Activated CD4-positive, alpha-beta memory T cell treated with anti-CD3 and anti-CD28 coated beads for 36 hours (primary cell): ENCODE measurements at places on chromosomes 3 and 15.

DNA sequence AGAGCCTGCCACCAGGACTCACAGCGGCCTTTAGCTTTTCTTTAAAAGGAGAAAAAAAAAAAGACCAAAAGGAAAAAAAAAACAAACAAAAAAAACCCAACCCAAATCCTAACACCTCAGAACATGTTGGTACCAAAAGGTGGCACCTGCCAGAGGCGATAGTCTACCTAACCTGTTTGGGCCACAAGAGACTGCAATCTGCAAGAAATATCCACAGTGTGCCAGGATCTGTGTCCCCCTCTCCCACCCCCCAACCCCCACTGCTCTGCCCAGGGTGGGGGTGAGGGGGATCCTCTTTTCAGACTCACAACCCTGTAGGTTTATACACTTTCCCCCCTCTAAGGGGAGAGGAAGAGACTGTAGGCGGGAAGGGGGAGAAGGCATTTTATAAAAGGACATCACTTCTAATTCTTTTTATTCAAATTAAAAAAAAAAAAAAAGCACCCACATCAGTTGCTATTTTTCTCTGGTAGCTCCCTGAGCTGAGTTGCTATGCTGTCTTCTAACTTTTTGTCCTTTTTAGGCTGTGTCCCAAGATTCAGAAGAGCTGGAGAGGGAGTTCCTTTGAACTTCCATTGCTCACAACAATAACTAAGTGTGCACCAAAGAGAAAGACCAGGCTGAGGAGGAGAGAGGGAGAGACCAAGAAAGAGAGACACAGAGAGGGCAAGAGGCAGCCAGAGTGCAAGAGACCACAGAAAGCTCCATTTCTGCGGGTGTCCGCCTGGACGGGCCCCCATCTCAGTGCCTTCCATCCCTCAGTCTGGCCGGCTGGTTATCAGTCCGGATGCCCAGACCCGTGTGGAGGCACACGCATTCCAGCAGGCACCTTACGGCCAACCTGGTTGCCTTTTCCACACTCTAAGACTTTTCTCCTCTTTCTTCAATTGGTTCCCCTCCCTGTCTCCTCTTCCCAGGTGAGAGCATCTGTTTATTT is 48.9 kb downstream of the TLE3 start:
- H3K4me3 ChIP-seq: no peak overlapping the region
- no peak overlapping the region for H3K27ac ChIP-seq
- no peak for DNase-seq
- peaks cover 40% of the 10 kb centered on the region for H3K36me3 ChIP-seq
- H3K4me1 ChIP-seq: no peaks in the 10 kb centered on the region

DNA sequence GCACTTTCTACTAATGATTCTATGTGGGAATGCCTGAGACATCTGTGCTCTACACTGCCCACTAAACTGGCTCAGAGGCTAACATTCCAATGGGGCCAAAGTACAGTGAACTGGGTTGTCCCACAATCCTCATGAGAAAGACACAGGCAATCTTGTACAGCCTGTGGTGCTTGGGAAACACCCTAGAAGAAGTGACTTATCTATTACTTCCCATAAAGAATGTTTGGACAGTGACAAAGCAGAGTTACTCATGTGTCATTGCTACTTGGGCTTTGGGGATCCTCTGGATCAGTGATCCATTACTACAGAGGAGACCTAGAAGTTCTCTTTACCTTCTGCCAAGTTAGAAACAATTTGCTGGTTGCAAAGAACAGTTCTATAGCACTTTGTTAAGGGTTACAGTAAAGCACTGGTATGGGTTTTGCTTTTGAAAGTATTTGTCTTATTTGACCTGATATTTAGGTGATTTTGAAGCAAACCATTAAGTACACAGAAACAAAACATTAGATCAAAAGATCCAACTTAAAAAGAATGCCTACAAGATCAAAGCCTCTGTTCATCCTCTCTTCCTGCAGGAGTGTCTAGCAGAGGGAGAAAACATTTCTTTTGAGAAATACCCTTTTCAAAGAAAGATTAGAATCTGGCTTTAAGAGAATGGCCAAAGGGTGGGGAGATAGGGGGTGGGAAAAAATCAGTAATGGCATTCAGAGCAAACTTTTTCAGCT is 75.8 kb downstream of the CTNNB1 start:
- no peak for DNase-seq
- no peak overlapping the region for H3K4me3 ChIP-seq
- H3K27ac ChIP-seq: no peak overlapping the region
- H3K4me1 ChIP-seq: peaks cover 2% of the 10 kb centered on the region
- H3K27me3 ChIP-seq: no peaks in the 10 kb centered on the region

- no peaks in the 10 kb centered on the region for H3K36me3 ChIP-seq
- H3K27ac ChIP-seq: no peak overlapping the region
These were observed 8.7 kb downstream of the MNS1 start for GRCh38 chr15:56456229-56456628.

DNA sequence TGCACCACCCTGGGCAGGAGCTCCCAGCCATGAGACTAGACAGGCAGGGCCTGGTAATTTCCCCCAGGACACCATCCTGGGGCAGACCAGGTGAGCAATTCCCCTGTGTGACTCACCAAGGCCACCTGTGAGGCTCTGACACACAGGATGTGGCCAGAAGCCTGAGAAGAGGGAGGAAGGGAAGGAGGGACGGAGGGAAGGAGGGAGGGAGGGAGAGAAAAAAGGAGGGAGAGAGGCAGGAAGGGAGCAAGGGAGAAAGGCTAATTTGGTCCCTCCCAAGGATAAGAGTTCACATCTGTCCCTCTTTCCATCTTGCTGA is 25.9 kb downstream of the WNT7A start:
- no peak overlapping the region for H3K27ac ChIP-seq
- H3K4me3 ChIP-seq: no peak overlapping the region
- no peaks in the 10 kb centered on the region for H3K27me3 ChIP-seq
- DNase-seq: peak; percentile 40

GRCh38 chr3:105715372-105715771 is 153.4 kb downstream of the CBLB start:
- no peak for DNase-seq
- no peaks in the 10 kb centered on the region for H3K27me3 ChIP-seq
- H3K27ac ChIP-seq: no peak overlapping the region
- peaks cover 55% of the 10 kb centered on the region for H3K36me3 ChIP-seq
- H3K4me3 ChIP-seq: no peak overlapping the region
- H3K4me1 ChIP-seq: peaks cover 8% of the 10 kb centered on the region

- no peak for DNase-seq
- peaks cover under 1% of the 10 kb centered on the region for H3K4me1 ChIP-seq
- no peak overlapping the region for H3K4me3 ChIP-seq
- H3K27me3 ChIP-seq: peaks cover 10% of the 10 kb centered on the region
- no peak overlapping the region for H3K27ac ChIP-seq
These were observed 120.1 kb upstream of the PRICKLE2 start for GRCh38 chr3:64345371-64345770.

DNA sequence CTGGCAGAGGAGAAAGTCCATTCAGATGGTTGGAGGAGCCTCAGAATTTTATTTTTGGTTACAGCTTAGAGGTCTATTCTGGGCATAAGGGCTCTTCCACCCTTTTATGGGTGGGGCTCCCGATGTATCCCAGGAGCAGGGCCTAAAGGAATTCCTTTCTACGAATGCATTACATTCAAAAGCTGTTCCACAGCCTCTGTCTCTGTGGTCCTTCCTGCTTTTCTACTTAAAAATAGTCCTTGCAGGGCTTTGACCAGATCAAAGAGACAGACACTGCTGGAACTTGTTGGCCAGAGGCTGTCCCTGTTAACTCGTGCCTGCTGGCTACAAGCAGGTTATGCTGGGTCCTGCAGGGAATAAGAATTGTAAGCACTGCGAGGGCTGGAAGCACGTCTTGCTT is 14.4 kb upstream of the NOX5 start:
- no peaks in the 10 kb centered on the region for H3K36me3 ChIP-seq
- H3K27me3 ChIP-seq: peaks cover 5% of the 10 kb centered on the region
- no peak overlapping the region for H3K4me3 ChIP-seq
- DNase-seq: no peak
- H3K27ac ChIP-seq: no peak overlapping the region
- H3K4me1 ChIP-seq: no peaks in the 10 kb centered on the region

DNA sequence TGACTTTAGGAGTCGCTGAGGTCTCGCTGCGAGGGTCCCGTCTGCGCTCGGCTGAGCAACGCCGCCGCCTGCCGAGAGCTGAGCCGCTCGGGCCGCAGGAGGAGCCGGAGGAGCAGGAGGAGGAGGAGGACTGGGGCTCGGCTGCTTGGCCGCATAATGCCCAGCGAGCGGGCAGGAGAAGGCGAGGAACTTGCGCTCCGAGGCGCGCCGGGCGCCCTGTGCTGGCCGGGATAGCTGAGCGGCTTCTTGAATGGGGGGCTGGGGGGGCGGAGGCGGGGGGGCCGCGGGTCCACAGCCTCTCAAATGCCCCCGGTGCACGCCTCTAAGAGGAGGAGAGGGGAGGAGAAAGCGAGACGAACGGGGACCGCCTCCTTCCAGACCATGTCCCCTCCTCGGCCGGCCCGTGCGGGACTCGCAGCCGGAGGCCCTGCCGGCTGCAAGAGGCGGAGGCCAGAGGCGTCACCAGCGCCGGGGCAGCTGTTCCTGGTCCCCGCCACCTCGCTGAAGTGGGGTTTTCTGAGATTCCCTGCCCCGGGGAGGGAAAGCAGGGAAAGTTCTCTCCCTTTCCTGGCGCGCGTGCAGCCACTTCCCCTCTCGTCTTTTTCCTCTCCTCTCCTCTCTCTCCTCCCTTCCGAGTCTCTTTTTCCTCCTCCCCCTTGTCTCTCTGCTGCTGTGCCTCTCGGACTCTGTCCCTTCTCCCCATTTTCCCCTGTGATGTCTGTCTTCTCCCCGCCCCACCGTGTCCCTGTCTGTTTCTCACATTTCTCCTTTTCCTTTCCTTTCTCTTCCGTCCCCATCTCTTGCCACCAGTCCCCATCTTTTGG is at the start of gene ADAMTS9:
TSS of gene ADAMTS9 (minus strand) at position 220 of the 824 bp plus-strand sequence. CDS start 343 bp downstream, outside the sequence.
- H3K36me3 ChIP-seq: no peaks in the 10 kb centered on the region
- no peak for DNase-seq
- H3K27ac ChIP-seq: no peak within 1 kb of the TSS

DNA sequence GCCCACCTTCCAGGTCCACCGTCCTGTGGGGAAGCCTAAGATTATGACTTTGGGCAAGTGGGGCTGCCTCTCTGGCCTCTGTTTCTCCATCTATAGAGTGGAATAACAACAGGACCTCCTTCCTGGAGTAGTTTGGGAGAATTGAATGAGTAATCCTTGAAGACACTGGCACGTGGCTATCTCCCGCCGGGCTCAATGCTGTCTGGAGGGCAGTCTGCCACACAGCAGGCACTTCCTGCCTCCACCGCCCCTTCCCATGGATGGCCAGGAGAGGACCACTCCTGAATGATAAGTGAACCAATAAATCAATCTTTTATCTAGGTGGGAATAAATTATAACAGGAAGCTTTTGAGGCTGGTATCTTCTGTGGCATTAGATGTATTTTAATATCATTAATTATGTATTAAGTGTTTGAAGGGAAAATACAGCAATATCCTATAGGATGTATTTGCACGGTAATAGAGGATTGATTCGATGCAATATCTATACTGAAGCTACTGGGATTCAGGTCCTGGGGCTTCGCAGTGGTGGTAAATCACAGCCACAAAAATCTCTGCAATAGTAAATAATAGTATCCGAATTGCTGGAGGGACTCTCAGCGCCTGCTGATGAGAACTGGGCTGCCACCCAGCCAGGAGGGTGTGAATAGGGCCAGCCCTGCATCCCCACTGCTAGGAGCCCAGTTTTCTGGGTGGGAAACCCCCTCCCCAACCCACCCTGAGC is 15.9 kb downstream of the MEGF11 start:
- no peak overlapping the region for H3K4me3 ChIP-seq
- no peak overlapping the region for H3K27ac ChIP-seq
- no peak for DNase-seq
- no peaks in the 10 kb centered on the region for H3K4me1 ChIP-seq
- H3K36me3 ChIP-seq: no peaks in the 10 kb centered on the region

GRCh38 chr3:42079701-42080452 is 11.3 kb upstream of the TRAK1 start:
- H3K36me3 ChIP-seq: peaks cover 5% of the 10 kb centered on the region
- peak overlapping the region; percentile 80 for H3K27ac ChIP-seq
- H3K4me1 ChIP-seq: peaks cover 56% of the 10 kb centered on the region
- no peaks in the 10 kb centered on the region for H3K27me3 ChIP-seq
- DNase-seq: no peak
- H3K4me3 ChIP-seq: no peak overlapping the region

GRCh38 chr15:101450403-101451265 is 38.9 kb downstream of the PCSK6 start:
- H3K27ac ChIP-seq: no peak overlapping the region
- peaks cover 3% of the 10 kb centered on the region for H3K4me1 ChIP-seq

DNA sequence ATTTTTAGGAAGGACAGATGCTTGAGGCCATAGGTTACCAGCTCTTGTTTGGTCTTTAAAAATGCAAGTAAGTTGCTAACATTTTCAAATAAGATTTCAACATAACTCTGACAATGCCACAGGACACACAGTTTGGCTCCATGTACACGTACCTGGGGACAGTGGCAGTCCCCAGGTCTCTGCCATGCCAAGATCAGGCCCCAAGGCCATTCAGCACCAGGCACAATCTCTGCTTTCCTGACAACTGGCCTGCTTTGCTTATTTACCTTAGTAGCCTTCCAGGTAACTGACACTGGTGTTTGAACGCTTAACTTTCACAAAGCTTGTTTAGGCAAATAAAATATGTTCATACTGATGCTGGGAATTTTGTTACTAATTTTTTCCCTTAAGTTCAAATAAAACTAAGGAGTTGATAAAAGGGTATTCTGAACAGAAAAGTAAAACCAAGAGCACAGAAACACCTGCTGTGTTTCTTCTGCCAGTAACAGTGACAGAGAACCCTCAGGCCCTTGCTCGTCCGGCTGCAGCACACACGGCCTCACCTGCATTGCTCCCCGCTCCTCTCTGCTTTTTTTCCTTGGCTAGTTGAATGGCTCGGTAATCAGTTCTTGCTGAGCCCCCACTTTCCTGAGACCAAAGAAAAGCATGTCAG is 16.5 kb downstream of the ZXDC start:
- no peaks in the 10 kb centered on the region for H3K27me3 ChIP-seq
- no peak for DNase-seq
- peaks cover 3% of the 10 kb centered on the region for H3K4me1 ChIP-seq
- no peak overlapping the region for H3K4me3 ChIP-seq
- H3K36me3 ChIP-seq: peaks cover 38% of the 10 kb centered on the region
- no peak overlapping the region for H3K27ac ChIP-seq
